ENCODE measurements at places on chromosomes 7 and 10. TPM values are rescaled to one million over a fixed set of nuclear protein-coding genes. Genes with fewer than 3 reads are reported as not detected.
A peak's percentile ranks its signal among the peaks of the same experiment; 100 is the strongest.

VGF gene
- total RNA-seq = not detected

GRCh38 chr10:77409697-77410471, 227.7 kb downstream of the KCNMA1 start:
- H3K36me3 ChIP-seq = no peaks in the 10 kb centered on the region
- no peak for DNase-seq
- peak overlapping the region; percentile 53 for H3K27ac ChIP-seq
- H3K27me3 ChIP-seq = no peaks in the 10 kb centered on the region
- H3K4me3 ChIP-seq = no peak overlapping the region
- peaks cover 7% of the 10 kb centered on the region for H3K4me1 ChIP-seq

DNA sequence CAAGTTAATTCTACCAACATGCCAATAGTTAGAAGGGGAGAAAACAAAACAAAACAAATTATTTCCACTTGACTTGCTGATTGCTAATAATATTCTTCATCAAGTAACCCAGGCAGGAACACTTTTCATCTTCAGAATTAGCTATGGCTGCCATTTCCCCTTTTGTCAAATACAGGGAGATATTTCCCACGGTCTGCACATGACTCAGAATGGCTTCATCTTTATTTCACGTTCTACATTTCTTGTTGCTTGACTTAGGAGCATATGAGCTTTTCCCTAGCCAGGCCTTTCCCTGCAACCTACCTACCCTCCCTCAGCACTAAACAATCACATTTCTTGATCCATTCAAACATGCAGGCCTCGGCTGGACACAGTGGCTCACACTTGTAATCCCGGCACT, 6.5 kb downstream of the CPVL start:
- no peaks in the 10 kb centered on the region for H3K36me3 ChIP-seq
- no peak overlapping the region for H3K27ac ChIP-seq
- H3K4me3 ChIP-seq = no peak overlapping the region
- no peak for DNase-seq
- no peaks in the 10 kb centered on the region for H3K4me1 ChIP-seq
- H3K27me3 ChIP-seq = no peaks in the 10 kb centered on the region

GRCh38 chr7:128351296-128352152, 7.8 kb upstream of the RBM28 start:
- no peaks in the 10 kb centered on the region for H3K36me3 ChIP-seq
- no peak for DNase-seq
- H3K4me3 ChIP-seq = peak overlapping the region; percentile 40
- peaks cover 62% of the 10 kb centered on the region for H3K27me3 ChIP-seq
- peaks cover 3% of the 10 kb centered on the region for H3K4me1 ChIP-seq

DNA sequence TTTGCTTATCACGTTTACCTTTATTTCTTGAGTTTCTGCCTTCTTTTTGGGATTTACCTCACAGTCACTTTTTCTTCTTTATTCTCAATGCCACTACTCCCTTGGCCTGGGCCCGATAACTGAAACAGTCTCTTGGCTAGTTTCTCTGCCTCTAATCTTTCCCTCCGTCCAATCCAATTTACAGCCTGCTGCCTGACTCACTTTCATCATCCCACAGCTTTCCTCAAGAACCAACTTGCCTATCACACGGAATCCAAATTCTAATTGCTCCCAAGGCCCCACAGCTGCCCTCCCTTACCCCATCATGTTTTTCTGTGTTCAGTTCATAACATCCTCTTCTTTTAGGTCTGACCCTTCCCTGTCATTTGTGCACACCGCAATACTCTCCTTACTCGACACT, 121.4 kb downstream of the HIPK2 start:
- H3K4me3 ChIP-seq = no peak overlapping the region
- H3K27me3 ChIP-seq = no peaks in the 10 kb centered on the region
- H3K36me3 ChIP-seq = no peaks in the 10 kb centered on the region
- no peak overlapping the region for H3K27ac ChIP-seq
- DNase-seq = no peak
- H3K4me1 ChIP-seq = peaks cover 47% of the 10 kb centered on the region

DNA sequence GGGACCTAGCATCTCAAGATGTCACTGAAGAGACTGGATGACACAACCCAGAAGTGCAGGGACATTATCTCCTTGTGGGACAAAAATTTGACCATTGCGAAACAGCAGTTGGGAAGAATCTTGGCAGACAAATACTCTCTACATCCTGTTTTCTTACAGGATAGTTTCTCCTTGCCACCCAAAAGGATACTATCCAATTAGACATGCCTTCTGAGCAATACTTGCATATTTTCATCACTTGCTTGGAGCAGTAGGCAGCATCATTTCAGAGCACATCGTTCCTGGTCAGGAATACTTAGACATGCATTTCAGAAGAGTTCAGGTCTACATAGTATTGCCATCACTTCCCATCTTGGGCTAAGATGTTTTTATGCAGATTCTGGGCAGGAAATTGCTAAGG, 56.8 kb downstream of the FAS start:
- H3K4me3 ChIP-seq = no peak overlapping the region
- no peaks in the 10 kb centered on the region for H3K36me3 ChIP-seq
- no peaks in the 10 kb centered on the region for H3K27me3 ChIP-seq
- H3K4me1 ChIP-seq = no peaks in the 10 kb centered on the region
- H3K27ac ChIP-seq = no peak overlapping the region

CRHR2 gene
- total RNA-seq = not detected

DNA sequence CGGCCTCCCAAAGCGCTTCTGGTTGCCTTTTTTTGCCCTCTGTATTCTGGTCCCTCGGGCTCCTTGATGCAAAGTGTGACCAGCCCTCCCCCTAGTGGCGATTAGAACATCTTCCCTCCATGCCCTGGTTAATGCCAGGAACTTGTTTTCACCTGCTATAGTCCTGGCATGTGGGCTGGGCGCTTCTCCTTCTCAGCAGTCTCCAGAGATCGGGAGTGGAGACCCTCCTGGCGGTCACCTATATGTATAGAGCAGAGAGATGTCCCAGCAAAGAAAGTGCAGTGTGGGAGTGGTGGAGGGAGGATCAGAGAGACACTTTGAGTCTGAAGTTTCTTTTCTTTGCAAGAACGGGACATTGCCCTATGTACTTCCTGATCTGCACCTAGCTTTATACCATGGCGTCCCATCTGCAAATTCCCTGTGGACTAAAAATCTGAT, 264.1 kb downstream of the OTUD1 start:
- H3K36me3 ChIP-seq = no peaks in the 10 kb centered on the region
- DNase-seq = no peak
- no peak overlapping the region for H3K4me3 ChIP-seq
- H3K27ac ChIP-seq = no peak overlapping the region
- no peaks in the 10 kb centered on the region for H3K27me3 ChIP-seq

Data from esophagus muscularis mucosa (tissue), 4 donors.